ENCODE measurements at places on chromosomes 3 and 15. TPM values are rescaled to one million over a fixed set of nuclear protein-coding genes. Genes with fewer than 3 reads are reported as not detected.

CYP8B1 gene
- polyA plus RNA-seq, result under 0.01 TPM

CADM2 gene
- 1.6 TPM for polyA plus RNA-seq

SH2D7 gene
- polyA plus RNA-seq, result 2.5 TPM

ANKDD1A gene
- 0.60 TPM for polyA plus RNA-seq

LHFPL4 gene
- polyA plus RNA-seq, result not detected

CGNL1 gene
- polyA plus RNA-seq, result 1.8 TPM

PAQR5 gene
- 19.7 TPM for polyA plus RNA-seq

TP63 gene
- not detected for polyA plus RNA-seq

SLC22A14 gene
- polyA plus RNA-seq, result 0.09 TPM

MNS1 gene
- 1.9 TPM for polyA plus RNA-seq

DNAH12 gene
- polyA plus RNA-seq, result 0.16 TPM

FETUB gene
- not detected for polyA plus RNA-seq

PLA2G4D gene
- polyA plus RNA-seq, result not detected

SEMA5B gene
- 0.52 TPM for polyA plus RNA-seq

Measured in sigmoid colon (tissue), 7 donors.